ENCODE measurements at places on chromosomes 3 and 15.

DNA sequence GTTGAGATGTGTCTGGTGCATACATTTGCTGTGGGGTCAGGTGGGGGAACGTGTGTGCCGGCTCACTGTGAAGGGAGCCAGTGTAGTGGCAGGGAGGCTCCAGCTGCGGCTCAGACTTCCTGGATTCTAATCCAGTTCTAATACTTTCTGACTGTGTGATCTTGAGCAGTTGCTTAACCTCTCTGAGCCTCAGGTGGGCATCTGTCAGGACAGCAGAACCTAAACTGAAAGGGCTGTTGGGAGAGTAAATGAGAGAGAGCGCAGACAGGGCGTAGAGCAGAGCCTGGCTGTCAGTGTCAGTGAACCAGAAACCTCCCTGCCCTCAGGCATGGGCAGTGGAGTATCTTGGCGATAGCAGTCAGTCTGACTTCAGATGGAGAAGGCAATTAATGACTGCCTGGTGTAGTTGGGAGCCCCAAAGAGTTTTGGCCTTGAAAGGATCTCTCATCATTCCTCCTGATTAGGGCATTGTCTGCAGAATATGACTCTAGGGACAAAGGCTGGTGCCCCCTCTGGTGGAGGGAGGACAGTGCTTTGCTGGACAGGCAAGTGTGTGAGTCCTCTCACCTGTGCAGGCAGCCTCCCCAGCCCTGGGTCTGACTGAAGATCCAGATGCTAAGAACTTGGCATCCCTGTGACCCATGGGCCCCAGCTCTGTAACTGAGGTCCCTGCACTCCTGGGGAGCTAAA lies 9.6 kb downstream of the KBTBD13 start:
- DNase-seq = no peak

- DNase-seq = no peak
Observed at GRCh38 chr3:27633224-27633545, 88.9 kb downstream of the EOMES start.

DNA sequence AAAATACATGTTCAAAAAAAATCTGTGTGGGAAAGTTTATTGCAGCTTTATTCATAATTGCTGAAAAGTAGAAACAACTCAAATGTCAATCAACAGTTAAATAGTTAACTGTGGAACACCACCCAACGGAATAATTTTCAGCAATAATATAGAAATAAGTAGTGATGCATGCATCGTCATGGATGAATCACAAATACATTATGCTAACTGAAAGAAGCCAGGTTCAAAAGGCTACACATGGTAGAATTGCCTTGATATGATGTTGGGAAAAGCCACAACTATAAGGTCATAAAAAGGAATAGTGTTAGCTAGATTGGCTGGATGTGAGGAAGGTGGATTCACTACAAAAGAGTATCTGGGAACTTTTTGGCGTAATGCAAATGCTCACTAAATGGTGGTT lies 82.0 kb downstream of the GMNC start:
- no peak for DNase-seq

GRCh38 chr3:191328383-191328961 lies 722 bp upstream of the CCDC50 start:
- DNase-seq = no peak

DNA sequence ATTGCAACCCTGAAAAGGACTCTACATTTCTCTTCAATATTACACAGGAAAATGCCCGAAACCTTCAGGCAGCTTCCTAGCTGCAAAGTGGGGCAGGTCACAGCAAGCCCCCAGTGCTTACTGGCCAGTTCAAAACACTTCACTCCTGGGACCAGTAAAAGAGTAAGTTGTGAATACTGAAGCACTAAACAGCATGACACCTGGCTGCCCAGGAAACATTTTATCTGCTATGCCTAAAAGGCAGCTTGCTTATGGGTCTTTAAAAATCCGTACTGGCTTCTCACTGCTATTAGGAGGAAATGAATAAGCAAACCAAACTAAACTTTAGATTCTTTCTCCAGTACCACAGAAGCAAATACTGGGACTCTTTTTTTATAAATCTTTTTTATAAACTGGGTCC lies 457.9 kb upstream of the ALCAM start:
- no peak for DNase-seq

- peak; percentile 33 for DNase-seq
Observed at GRCh38 chr3:187986514-187986934, 167.4 kb upstream of the LPP start.
